CD14-positive monocyte (primary cell): ENCODE measurements at places on chromosomes 2 and 18.

GRCh38 chr2:156437272-156437930, 1.2 kb downstream of the GPD2 start:
- DNase-seq, result peak; percentile 89

- no peak for DNase-seq
Observed at GRCh38 chr2:175233135-175233719, 51.7 kb upstream of the ATP5MC3 start.

DNA sequence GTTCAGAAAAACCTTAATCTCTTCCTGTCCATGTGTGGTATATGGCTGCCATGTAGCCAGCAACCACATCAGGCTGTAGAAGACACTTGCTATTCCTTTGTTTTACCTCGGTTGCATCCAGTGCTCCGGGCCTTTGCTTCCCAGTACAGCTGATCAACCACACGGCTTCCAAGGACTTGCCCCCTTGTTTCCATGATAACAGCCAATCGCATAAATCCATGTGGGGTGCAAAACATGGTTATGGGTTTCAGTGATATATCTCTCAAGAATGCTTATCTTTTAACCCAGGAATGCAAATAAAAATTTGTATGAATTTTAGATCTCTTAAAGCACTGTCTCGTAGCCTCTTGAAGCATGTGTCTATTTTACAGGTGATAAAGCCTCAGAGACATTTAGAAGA, 118.3 kb downstream of the MGAT5 start:
- DNase-seq, result no peak

- peak; percentile 27 for DNase-seq
Observed at GRCh38 chr2:231483398-231484329, 19.4 kb upstream of the NCL start.
